ENCODE measurements at places on chromosomes 4 and X.
A peak's percentile ranks its signal among the peaks of the same experiment; 100 is the strongest.

- no peak for DNase-seq
Measured at GRCh38 chr4:165177725-165178666, 29.4 kb upstream of the KLHL2 start.

DNA sequence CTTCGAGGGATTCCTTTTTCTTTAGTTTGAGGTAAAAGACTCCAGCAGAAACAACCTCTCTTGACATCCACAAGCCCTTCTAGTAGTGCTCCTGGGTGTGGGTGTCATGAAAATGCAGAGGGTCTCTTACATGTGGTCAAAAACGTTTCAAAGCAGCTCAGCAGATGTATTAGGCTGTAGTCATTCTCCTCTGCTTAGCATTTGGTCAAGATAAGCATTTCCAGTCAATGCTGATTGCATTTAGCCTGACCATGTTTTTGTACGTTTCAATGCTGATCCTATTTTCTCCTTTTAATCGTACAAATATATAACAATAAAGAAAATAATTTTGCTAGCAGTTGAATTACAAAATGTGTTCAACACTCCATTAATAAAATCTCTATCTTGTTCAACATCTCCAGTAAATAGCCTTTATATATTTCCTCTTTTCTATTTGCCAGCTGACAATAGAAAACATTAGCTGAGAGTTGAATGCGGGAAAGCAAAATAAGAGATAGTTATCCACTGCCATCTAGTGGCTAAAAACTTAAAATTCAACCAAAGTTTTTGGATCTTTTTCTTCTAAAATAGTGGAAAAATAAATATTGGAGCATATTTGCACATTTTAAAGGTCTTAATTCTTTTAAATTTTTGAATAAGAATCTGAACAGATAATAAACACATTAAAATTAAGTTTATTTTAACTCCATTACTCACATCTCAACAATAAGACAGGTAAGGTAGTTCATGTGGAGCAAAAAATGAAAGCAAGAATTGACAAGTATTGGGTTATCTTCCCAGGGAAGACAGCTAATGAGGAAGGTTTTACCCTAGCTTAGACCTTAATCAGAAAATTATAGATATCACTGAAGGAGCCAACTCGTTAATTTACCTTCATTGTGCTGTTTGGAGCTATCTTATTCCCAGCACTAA is 15.2 kb upstream of the PACRGL start:
- DNase-seq, result no peak

- DNase-seq, result no peak
Measured at GRCh38 chr4:11415409-11416070, 13.2 kb downstream of the HS3ST1 start.

DNA sequence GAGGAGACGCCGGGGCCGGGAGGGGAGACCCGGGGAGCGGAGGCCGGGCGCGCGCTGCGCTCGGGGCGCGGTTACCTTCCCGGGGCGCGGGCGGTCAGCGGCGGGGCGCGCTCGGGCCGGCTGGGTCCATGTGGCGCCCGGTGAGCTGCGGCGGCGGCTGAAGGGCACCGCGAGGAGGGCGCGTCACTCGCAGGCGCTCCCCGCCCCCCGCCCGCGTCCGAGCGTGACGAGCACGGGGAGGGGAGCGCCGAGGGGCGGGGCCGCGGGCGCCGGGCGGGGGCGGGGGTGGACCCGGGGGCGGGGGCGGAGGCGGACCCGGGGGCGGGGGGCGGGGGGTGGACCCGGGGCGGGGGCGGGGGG is at the start of gene CPLX1:
Gene CPLX1, minus strand, starts transcription at position 159 of the 360 bp plus-strand sequence. CDS start 1,607 bp downstream, outside the sequence.
- no peak for DNase-seq

DNA sequence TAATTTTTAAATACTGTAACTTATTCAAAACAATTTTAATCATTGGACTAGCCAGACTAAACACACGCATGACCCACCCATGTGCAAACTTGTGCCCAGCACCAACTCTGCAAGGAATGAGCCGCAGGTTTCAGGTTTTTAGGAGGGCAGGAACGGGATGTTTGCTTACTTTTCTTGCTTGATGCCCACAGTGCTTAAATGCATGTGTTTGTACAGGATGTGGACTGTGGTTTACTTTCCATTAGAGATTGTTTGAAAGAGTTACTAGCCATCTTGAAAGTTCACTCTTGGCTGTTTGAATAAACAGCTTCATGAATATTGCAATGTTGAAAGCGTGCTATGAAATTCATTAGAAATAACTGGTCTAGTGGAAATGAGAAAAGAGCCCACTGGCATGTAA is 83.3 kb downstream of the STK32B start:
- DNase-seq, result no peak

GRCh38 chr4:3284734-3285557 is 7.9 kb upstream of the RGS12 start:
- DNase-seq, result no peak

DNA sequence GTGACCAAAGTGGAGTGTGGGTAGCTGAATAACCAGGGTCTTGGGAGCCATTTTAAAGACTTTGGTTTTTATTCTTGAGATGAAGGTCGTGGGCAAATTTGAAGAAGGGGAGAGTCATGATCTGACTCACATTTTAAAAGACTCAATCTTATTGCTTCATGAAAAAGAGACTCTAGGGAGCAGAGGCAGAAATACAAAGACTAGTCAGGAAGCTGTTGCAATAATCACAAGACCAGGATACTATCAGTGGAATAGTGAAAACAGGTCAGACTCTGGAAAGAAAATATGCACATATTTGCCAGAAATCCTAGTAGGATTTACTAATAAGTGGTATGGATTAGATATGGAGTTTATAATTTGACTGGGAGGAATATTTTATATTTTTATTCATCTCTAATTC is 448.4 kb downstream of the RAPGEF2 start:
- DNase-seq, result no peak

- DNase-seq, result peak; percentile 47
Measured at GRCh38 chr4:88697588-88698329, at the start of gene NAP1L5. NAP1L5 (minus strand) TSS chr4:88697829; CDS start chr4:88697754, 75 bp downstream.

- no peak for DNase-seq
Measured at GRCh38 chrX:132375941-132376340, 112.9 kb downstream of the MBNL3 start.

- DNase-seq, result no peak
Measured at GRCh38 chr4:37601531-37601930, 84.6 kb downstream of the RELL1 start.

DNA sequence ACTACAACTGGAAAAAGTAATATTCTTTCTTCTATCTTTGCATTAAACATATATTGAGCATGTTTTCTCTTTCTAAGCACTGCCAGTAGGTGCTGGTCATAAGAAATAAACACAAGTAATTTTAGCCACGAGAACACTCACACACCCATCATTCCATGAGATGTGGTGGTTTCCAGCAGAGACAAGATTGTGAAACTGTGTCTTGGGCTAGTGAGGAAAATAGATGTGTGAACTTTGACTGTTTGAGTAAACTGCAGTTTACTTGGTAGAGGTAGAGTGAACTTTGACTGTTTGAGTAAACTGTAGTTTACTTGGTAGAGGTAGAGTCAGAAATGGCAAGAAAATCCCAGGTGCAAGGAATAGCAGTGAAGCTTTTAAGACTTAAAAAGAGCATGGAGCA is 300.9 kb upstream of the HS3ST1 start:
- DNase-seq, result no peak

- DNase-seq, result no peak
Measured at GRCh38 chrX:101655534-101655933, 4.1 kb downstream of the ARMCX2 start.

DNA sequence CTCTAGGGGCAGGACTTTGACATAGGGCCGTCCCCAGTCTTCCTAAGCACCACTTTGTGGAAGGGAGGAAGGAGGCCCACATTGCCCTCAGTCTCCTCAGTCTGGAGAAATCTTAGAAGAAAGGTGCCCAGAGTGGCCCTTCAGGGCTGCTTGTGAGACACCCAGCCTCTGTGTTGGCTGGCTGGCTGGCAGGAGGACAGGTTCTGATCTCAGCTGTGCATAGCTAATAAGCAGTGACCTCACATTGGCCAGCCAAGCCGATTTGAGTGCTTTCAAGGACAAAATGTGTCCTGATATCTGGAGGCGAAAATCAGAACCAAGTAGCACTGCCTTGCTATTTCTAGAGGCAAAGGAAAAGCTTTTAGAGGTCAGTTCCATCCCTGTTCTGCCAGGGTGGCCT is 211.5 kb downstream of the BCOR start:
- DNase-seq, result no peak

DNA sequence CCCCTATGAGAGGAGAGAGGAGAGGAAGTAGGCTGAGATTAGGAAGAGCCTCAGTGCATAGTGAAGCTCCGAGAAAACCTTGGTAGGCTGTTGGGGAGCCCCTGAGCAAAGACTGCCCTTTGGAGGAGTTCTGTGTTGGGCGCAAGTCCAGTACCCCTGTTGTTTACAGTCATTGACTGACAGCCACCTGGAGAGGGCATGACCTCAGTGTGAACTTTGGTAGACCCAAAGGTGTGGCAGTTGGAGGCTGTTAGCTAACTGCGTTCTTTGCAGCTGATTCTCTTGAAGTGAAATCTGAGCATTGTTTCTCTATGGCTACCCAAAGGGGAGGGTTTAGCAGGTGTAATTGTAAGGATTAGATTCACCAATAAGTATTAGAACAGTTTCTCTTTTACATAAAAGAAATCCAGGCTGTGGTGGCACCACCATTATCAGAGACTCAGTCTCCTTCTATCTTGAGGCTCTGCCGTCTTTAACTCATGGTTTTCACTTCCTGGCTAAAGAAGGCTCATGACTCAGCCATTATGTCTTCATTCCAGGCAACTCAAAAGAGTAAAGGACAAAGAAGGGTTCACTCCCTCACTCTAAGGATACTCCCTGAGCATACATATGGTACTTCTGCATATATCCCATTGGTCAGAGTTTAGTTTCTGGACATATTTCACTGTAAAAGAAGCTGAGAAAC is 33.4 kb downstream of the ANXA3 start:
- DNase-seq, result no peak

- DNase-seq, result no peak
Measured at GRCh38 chr4:159520074-159520473, 417.2 kb downstream of the RAPGEF2 start.

DNA sequence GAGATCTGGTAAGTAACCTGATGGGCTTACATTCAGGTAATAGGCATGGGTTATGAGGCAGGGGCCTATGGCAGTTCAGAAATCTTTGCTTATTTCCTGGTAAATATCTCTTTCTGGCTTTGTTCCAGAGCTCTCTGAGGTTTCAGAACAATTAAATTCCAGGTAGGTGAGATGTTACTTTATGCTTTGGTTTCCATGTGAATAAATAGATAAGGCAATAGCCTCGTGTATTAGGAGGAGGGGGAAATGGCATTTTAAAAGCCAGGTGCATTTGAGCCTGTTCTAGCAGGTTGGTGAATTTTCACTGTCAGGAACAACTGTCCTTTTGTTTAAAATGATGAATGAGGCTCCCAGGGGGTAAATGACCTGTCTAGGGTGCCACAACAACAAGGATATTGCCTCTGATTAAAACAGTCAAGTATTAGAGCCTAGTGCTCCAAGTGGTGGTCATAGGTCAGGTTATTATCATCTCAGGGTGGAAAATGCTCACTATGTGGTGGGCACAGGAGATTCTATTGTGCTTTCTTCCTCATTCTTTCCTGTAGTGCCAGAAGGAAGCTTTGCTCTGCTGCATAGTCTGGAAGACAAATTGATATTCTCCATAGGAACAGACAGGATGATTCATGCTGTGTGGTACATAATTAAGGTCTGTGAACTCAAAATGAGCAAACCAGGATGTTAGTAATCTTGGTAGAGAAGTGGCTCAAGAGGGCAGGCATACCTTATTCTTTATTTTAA is 296.2 kb downstream of the INPP4B start:
- DNase-seq, result no peak

GRCh38 chr4:107404591-107405300 is 315.3 kb downstream of the PAPSS1 start:
- no peak for DNase-seq

DNA sequence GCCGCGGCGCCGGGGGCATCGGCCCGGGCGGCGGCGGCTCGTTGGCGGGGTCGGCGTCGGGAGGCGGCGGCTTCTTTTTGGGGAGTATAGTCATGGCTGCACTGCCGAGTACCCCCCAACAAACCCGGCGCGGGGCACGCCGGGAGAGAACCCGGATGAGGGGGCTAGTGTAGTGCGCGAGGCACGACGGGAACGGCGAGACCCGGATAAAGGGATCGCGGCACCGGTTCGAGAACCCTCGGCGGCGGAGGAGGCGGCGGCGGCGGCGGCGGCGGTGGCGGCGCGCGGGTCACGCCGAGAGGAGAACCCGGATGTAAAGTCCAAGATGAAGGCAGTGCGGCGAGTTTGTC is at the start of gene OTUD5:
Gene OTUD5, minus strand, starts transcription at position 131 of the 350 bp plus-strand sequence. Its CDS starts 37 bp downstream, at position 94.
- DNase-seq, result peak; percentile 67

DNA sequence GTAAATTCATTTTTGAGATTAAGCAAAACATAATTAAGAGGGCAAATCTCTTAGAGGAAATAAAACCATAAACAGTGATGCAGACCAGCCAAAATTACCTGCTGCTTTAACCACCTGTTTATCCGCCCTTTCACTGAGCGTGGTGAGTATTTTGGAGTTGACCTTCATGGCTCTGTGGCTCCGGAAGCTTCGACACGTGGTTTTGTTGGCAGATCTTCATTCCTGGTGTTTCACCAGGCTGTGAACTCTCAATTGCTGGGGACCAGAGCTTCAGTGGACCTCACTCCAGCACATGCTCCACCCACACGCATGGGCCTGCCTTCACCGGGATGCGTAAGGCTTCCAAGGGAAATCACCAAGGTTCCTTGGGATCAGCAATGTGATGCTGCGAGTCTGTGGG is 83.8 kb downstream of the FHDC1 start:
- DNase-seq, result no peak

Data from stimulated activated CD8-positive, alpha-beta memory T cell treated with anti-CD3 and anti-CD28 coated beads, Interleukin-15, amount 100 ng/mL, for 48 hours (primary cell).